Hepatocyte (in vitro differentiated cells): ENCODE measurements at places on chromosomes 4 and X.

GRCh38 chr4:24514808-24515207 lies 69.5 kb downstream of the DHX15 start:
- DNase-seq: no peak
- H3K4me1 ChIP-seq: peaks cover 15% of the 10 kb centered on the region
- no peak overlapping the region for H3K27ac ChIP-seq

DNA sequence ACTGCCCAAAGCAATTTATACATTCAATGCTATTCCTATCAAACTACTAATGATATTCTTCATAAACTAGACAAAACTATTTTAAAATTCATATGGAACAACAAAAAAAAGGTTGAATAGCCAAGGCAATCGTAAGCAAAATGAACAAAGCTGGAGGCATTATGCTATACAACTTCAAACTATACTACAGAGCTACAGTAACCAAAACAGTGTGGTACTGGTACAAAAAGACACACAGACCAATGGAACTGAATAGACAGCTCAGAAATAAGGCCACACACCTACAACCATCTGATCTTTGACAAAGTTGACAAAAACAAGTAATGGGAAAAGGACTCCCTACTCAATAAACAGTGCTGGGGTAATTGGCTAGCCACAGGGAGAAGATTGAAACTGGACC lies 67.0 kb downstream of the FGF16 start:
- H3K4me3 ChIP-seq: no peak overlapping the region
- DNase-seq: no peak
- H3K27me3 ChIP-seq: no peaks in the 10 kb centered on the region
- H3K27ac ChIP-seq: no peak overlapping the region
- no peaks in the 10 kb centered on the region for H3K36me3 ChIP-seq
- no peaks in the 10 kb centered on the region for H3K4me1 ChIP-seq

DNA sequence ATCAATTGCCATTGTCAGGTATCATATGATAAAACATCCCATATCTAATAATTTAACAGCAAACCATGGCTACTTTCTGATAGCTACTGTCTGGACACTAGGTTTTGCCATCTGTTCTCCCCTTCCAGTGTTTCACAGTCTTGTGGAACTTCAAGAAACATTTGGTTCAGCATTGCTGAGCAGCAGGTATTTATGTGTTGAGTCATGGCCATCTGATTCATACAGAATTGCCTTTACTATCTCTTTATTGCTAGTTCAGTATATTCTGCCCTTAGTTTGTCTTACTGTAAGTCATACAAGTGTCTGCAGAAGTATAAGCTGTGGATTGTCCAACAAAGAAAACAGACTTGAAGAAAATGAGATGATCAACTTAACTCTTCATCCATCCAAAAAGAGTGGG lies 7.0 kb downstream of the NPY5R start:
- no peaks in the 10 kb centered on the region for H3K4me1 ChIP-seq
- no peaks in the 10 kb centered on the region for H3K36me3 ChIP-seq
- H3K27me3 ChIP-seq: peaks cover 12% of the 10 kb centered on the region
- no peak overlapping the region for H3K27ac ChIP-seq

DNA sequence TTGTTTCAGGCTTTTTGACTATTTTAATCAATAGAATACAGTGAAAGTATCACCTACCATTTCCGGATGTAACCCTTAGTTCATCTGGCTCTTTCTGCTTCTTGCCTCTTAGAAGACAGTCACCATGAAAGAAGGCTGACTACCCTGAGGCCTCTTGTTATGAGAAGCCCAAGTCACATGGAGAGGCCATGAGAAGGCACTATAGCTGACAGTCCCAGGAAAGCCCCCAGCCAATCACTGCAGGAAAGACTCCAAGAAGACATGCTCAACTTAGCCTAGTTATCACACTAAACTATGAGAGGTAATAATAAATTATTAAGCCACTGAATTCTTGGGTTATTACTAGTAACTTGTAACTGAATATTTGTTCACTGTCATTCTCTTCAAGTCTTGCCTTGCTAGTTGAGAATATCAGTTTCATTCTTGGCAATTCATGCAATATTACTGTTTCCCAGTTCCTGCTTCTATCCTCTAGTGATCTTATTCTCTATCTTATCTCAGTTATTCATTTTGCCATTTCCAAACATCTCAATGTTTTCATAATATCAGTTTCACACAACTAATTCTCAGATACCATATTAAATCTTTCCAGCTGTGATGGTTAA lies 57.1 kb upstream of the GUCY1A1 start:
- no peak for DNase-seq
- H3K4me1 ChIP-seq: no peaks in the 10 kb centered on the region
- H3K27me3 ChIP-seq: no peaks in the 10 kb centered on the region
- no peaks in the 10 kb centered on the region for H3K36me3 ChIP-seq
- no peak overlapping the region for H3K4me3 ChIP-seq
- no peak overlapping the region for H3K27ac ChIP-seq

DNA sequence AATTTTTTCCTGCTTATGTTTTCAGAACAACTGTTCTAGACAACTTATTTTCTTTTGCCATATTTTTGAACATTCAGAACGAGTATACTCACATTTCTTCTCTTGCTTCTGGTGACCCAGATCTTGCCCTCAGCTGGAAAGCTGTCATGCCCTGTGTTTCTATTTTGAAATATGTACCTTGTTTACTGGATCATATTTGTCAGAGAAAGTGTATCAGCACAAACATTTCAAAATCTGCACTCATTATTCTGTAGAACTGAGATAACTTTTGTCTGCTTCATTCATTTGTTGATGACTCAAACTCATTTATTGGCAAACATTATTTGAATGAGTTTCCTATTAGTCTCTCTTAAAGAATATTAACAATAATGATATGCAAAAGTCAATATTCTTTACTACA lies 46.2 kb upstream of the FAM9A start:
- H3K4me3 ChIP-seq: no peak overlapping the region
- DNase-seq: no peak
- H3K27ac ChIP-seq: no peak overlapping the region
- no peaks in the 10 kb centered on the region for H3K36me3 ChIP-seq

DNA sequence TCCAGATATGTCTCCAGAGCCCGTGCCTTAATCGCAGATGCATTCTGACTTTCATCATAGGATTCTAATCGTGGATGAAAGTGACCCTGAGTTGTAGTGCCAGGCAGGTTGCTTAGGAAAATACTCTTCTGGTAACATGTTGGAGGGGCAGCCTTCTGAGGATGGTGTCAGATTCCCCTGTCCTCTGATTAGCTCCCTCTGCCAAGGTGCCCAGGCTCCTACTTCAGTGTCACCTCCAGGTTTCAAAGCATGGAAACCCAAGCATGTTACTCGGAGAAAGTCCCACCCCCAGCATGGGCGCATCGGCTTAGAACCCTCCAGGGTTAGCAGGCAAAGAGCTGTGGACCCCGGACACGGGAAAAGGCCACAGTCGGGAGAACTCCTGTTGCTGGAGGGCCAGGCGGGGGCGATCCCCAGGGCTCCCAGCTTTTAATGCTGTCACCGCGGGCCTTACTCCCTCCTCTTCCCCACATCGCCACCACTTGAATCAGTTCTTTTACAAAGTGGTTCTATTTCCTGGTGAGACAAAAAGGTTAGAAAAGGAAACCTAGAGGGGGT lies 44.5 kb downstream of the TRIM2 start:
- H3K36me3 ChIP-seq: no peaks in the 10 kb centered on the region
- H3K27ac ChIP-seq: peak overlapping the region; percentile 90
- peaks cover 30% of the 10 kb centered on the region for H3K4me1 ChIP-seq
- no peak for DNase-seq
- H3K4me3 ChIP-seq: peak overlapping the region; percentile 3

- no peaks in the 10 kb centered on the region for H3K36me3 ChIP-seq
- no peaks in the 10 kb centered on the region for H3K4me1 ChIP-seq
- no peaks in the 10 kb centered on the region for H3K27me3 ChIP-seq
- no peak overlapping the region for H3K4me3 ChIP-seq
- no peak overlapping the region for H3K27ac ChIP-seq
Observed at GRCh38 chr4:22029803-22030202, 81.2 kb upstream of the KCNIP4 start.

- H3K27ac ChIP-seq: no peak overlapping the region
- H3K27me3 ChIP-seq: no peaks in the 10 kb centered on the region
- no peaks in the 10 kb centered on the region for H3K36me3 ChIP-seq
- DNase-seq: no peak
- H3K4me1 ChIP-seq: no peaks in the 10 kb centered on the region
Observed at GRCh38 chr4:65973186-65973585, 302.9 kb upstream of the EPHA5 start.

DNA sequence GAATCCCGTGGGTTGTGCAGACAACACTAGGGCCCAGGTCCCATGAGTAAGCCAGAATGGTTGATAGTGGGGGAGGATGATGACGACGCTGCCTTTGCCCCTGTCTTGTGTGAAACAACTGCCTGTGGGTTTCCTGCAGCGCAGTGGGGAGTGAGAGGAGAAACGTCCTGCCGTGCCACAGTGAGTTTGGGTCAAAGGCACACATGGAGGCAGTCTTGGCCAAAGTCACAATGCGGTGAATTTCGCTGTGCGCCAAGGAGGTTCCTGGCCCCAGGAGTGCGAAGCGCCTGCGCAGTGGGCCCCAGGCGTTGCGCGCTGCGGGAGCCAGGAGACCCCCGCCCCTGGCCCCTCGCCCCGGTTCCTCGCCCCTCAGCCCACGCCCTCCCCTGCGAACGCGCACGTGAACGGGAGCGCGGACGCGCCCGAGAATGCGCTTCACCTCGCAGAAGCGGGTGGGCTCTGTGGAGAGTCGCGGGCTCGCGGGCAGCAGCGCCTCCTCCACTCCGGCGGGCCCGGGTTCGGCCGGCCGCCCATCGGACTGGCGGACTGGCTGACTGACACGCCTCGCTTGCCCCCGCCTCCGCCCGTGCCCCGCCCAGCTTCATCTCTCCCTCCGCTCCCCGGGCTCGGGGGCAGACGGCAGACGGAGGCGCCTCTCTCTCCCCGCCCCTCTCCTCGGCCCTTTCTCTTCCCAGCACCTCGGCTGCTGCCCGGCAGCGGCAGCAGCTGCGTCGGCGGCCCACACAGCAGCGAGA lies at the start of gene NUDT10:
NUDT10 (plus strand) TSS at position 635 of the 755 bp plus-strand sequence. CDS start 144 bp downstream, outside the sequence.
- peak within 1 kb of the TSS; percentile 36 for H3K4me3 ChIP-seq
- H3K4me1 ChIP-seq: no peaks in the 10 kb centered on the region
- no peak within 1 kb of the TSS for H3K27ac ChIP-seq
- DNase-seq: peak; percentile 72
- no peaks in the 10 kb centered on the region for H3K36me3 ChIP-seq

GRCh38 chr4:67106861-67107460 lies 438.3 kb downstream of the CENPC start:
- H3K27ac ChIP-seq: peak overlapping the region; percentile 29
- H3K36me3 ChIP-seq: no peaks in the 10 kb centered on the region
- peak; percentile 41 for DNase-seq
- no peak overlapping the region for H3K4me3 ChIP-seq
- no peaks in the 10 kb centered on the region for H3K4me1 ChIP-seq

- H3K27ac ChIP-seq: no peak overlapping the region
- H3K4me3 ChIP-seq: no peak overlapping the region
- no peaks in the 10 kb centered on the region for H3K4me1 ChIP-seq
- H3K36me3 ChIP-seq: no peaks in the 10 kb centered on the region
Observed at GRCh38 chr4:5730993-5731990, 20.3 kb downstream of the EVC start.

- H3K36me3 ChIP-seq: no peaks in the 10 kb centered on the region
- H3K27ac ChIP-seq: peak overlapping the region; percentile 86
- no peaks in the 10 kb centered on the region for H3K27me3 ChIP-seq
- DNase-seq: peak; percentile 84
- H3K4me1 ChIP-seq: peaks cover 29% of the 10 kb centered on the region
Observed at GRCh38 chrX:40543661-40544328, 37.0 kb upstream of the ATP6AP2 start.

- no peaks in the 10 kb centered on the region for H3K4me1 ChIP-seq
- no peak overlapping the region for H3K4me3 ChIP-seq
- no peak overlapping the region for H3K27ac ChIP-seq
- H3K27me3 ChIP-seq: peaks cover 29% of the 10 kb centered on the region
- DNase-seq: no peak
- H3K36me3 ChIP-seq: no peaks in the 10 kb centered on the region
Observed at GRCh38 chrX:153885208-153885787, 675 bp downstream of the L1CAM start.

DNA sequence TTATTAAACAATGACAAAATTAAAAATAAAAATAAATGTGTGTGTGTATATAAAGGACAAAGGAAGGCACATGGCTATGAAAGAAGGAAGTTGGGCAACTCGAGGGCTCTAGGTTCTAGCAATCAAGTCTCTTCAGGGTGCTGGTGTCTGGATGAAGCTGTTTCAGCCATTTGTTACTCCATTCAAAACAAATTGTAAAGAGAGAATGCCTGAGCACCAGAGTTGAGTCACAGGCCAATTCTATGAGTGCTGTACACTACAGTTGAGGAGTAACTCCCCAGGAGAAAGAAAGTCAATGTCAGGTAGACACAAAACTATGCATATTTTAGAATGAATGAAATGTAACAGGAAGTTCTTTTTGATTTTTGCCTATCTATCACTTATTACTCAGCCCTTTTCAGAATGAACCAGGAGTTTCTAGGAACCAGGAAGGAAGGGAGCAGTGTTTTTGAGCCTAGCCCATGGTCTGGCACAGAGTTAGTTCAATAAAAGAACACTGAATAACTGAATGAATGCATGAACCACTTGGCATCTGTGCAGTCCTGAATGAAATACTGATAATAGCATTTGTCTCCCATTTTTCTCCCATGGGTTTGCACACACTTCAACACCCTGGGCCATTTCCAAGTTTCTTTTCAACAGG lies 151.7 kb upstream of the CPEB2 start:
- no peaks in the 10 kb centered on the region for H3K36me3 ChIP-seq
- no peak for DNase-seq
- H3K4me3 ChIP-seq: no peak overlapping the region
- no peaks in the 10 kb centered on the region for H3K4me1 ChIP-seq

GRCh38 chr4:186845137-186845842 lies 121.6 kb upstream of the FAT1 start:
- no peak overlapping the region for H3K4me3 ChIP-seq
- H3K36me3 ChIP-seq: no peaks in the 10 kb centered on the region
- peak overlapping the region; percentile 87 for H3K27ac ChIP-seq

DNA sequence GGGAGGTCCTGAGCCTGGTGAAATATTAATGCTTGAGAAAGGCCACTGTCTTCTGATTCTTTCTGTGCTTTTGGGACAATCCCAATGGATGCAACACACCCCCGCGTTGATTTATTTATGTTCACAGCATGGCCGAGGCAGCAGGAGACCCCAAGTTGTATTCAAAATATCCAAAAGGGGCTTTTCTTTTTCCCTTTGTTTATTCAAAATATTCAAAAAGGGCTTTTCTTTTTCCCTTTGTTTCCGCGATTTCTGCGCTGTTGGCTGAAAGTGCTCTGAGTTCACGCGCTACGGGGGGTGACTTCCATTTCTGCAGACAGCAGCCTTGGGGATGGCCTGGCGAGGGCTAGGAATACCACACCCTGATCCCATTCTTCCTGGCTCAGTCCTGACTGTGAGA lies 59.5 kb upstream of the PPP2R3B start:
- H3K4me3 ChIP-seq: no peak overlapping the region
- H3K27me3 ChIP-seq: peaks cover 12% of the 10 kb centered on the region
- DNase-seq: no peak
- H3K27ac ChIP-seq: no peak overlapping the region
- no peaks in the 10 kb centered on the region for H3K36me3 ChIP-seq

DNA sequence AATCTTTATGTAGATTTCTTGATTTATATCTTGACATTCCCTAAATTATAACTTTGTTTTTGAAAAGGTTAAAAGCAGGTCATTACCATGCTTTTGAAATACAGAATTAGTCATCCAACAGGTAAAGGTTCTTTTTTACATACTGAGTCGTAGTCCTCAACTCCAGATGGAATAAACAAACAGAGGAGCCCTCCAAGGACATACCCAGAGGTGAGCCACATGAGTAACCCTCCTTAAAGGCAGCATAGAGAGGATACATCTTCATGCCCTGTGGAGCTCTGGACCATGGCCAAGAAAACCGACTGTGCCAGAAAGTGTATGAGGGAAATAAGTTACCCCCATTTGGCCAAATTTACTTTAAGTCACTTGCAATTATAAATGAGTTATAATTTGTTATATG lies 95.3 kb upstream of the MCF2 start:
- no peaks in the 10 kb centered on the region for H3K27me3 ChIP-seq
- no peak overlapping the region for H3K4me3 ChIP-seq
- peaks cover 4% of the 10 kb centered on the region for H3K36me3 ChIP-seq
- H3K4me1 ChIP-seq: no peaks in the 10 kb centered on the region
- DNase-seq: no peak
